ENCODE measurements at places on chromosomes 5 and 9.

- peak; percentile 7 for DNase-seq
Observed at GRCh38 chr5:141245250-141245717, at the start of gene PCDHB15. PCDHB15 (plus strand) TSS chr5:141245395; CDS start chr5:141245579, 184 bp downstream.

DNA sequence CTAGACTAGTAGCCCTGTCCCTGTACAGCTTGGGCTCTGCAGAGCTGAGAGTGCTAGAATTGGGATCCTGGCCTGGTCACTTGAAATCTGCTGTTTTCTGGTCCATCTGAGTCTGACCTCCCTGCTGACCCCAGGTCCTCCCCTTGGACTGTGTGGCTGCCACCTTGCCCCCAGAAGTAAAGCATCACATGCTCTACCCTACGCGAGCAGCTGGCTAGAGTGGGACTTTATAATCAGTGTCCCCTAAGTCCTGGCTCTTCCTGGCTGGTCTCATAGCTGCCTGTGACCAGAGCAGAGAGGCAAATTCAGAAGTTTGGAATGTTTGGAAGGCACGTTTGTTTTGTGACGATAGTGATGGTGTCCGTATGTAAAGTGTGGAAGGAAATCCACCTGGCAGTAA is 81.0 kb downstream of the ARHGEF28 start:
- DNase-seq = peak; percentile 17

- DNase-seq = no peak
Observed at GRCh38 chr9:77917800-77918199, 113.8 kb downstream of the GNAQ start.

GRCh38 chr5:151264113-151264512 is 11.1 kb downstream of the GM2A start:
- peak; percentile 42 for DNase-seq

- DNase-seq = peak; percentile 56
Observed at GRCh38 chr5:5658226-5658625, 235.7 kb downstream of the ICE1 start.

DNA sequence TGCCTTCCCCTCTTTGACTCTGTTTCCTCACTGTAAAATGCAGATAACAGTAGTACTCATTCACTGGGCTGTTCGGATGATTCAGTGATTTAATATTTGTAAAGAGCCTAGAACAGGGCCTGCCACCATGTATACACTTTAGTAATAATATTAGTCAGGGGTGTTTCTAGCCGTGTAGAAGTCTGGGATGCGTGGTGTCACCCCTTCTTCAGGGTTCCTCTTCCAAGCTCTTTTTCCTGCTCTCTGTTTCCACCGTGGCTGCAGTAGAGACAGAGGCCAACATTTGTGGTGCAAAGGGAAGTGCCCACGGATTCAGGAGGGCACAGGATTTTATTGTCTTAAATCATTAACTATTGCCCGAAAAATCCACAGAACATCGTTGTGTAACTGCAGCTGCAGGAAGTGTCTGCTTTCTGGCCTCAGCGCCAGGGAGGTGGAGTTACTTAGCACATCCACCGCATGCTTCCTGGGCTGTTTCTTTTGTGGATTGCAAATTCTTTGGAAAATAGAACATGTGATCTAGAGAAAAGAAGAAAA is 61.7 kb downstream of the TRIO start:
- peak; percentile 94 for DNase-seq

DNA sequence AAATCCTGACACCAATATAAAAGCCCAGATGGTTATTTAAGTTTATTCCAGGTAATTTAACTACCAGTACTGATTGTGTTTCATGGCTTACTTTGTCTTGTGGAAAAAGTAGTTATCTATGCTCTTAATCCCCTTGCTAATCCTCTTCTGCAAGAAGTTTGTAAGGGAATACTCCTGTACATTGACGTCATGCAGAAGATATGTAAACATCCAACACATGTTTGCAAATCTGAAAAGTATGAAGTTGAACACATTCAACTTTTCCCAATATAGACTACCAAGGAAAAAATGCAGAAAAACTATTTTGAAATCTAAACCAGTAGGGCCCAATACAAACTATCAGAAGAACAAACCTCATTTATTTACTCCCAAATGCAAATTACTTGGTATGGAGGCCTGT is 56.3 kb upstream of the ELL2 start:
- DNase-seq = peak; percentile 69

GRCh38 chr9:105091004-105091640 is 153.3 kb upstream of the SLC44A1 start:
- no peak for DNase-seq

DNA sequence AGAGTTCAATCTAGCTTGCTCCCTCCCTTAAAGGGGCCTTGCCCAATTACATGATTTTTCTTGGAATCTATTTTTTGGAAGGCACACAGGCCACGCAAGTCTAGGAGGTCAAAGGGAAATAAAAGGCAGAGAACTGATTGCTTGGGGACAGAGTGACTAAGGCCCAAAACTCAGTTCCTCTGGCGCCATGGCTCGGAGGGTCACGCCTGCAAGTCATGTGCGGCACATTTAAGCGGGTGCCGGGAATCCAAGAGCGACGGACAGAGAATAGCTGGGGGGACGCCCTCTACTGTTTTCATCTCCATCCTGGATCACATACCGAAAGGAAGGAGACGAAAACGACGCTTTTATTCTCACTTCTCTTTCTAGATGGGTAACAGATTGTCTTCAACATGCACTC is 78.6 kb downstream of the FREM1 start:
- DNase-seq = no peak

DNA sequence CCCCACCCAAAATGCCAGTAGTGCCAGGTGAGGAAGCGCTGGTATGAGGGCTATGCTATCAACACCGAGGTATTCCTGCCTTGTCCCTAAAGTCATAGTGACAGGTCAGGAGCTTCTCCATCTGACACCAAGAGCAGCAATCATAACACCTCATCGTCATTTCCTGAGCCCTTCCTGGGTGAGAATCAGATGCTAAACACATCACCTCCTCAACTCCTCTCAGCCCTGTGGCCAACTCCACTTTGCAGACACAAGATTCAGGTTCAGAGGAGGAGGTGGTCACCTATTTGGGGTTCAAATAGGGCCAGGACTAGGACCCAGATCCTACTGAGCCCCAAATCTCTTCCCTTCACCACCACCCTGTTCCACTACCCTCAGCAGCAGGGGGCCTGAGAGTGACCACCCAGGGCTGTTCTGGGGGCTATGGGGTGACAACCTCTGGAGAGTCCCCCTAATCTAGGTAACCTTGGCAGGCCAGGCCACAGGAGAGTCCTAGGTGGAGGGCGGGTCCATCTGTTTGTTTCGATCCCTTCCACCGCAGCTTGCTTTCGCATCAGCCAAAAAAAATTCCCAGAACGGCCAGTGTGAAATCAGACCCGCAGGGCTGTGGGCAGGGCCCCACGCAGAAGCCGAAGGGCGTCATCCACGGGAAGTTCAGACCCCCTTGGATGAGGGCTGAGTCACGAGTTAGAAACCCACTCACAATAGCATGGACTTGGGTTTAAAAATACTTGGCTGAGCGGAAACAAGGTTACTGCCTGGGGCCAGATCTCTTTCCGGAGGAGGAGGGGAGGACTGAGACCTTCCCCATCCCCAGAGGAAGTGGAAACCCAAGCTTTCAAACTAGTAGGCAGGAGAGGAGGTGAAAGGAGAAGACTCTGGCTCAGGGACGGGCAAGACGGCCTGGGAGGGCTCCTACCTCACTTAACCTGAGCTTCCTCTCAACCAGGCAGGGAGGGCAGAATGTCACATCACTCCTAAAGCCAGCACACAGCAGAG is 8.7 kb downstream of the STK10 start:
- peak; percentile 74 for DNase-seq

GRCh38 chr9:134333234-134333873 is 7.1 kb downstream of the RXRA start:
- no peak for DNase-seq

GRCh38 chr5:60820593-60821487 is 23.2 kb downstream of the ELOVL7 start:
- no peak for DNase-seq

GRCh38 chr5:2129568-2130272 is 247.0 kb upstream of the IRX4 start:
- peak; percentile 6 for DNase-seq

GRCh38 chr9:131744720-131745201 is 4.9 kb upstream of the RAPGEF1 start:
- no peak for DNase-seq

GRCh38 chr5:462051-462481 is 19.1 kb downstream of the EXOC3 start:
- no peak for DNase-seq

DNA sequence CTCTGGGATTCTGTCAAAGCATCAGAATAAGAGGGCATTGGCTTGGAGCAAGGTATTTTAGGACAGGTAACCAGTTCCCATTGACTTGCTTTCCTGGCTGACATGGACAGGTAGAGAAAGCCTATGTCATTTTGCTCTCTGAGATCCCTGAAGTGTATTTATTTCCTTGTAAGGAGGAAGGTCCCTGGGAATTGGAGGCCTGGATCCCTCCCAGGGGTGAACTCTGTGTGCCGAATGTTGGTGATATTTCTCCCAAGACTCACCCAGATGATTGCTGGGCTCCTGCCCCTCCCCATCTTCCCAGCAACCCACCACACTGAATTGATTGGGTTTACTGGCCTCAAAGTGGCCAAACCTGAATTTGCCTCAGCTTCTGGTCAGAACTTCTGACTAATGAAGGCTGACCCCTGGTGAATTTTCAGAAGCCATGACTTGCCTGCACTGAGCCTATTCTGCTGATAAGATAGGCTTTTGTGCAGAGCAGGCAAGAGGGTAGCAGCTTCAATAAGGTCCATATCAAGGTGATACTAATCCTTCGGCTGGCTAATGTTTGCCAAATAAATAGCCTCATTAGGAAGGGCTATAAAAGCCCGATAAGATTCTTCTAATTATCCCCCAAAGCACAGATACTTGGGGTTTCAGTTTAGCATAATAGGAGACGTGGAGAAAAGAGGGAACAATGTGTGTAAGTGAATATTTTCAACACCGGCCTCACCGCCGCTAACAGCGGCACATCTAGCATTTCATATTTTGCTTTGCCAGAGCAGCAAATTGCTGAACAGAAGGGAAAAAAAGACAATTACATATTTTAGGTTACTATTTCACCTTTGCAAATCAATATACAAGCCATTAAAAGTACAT is 152.9 kb upstream of the PITX1 start:
- no peak for DNase-seq

GRCh38 chr9:15142878-15143534 is 164.0 kb downstream of the TTC39B start:
- peak; percentile 75 for DNase-seq

- DNase-seq = peak; percentile 31
Observed at GRCh38 chr5:33701251-33701650, 190.5 kb downstream of the ADAMTS12 start.

- DNase-seq = no peak
Observed at GRCh38 chr9:101528015-101528414, 5.6 kb upstream of the RNF20 start.

GRCh38 chr9:95910023-95910707 is 34.7 kb downstream of the ERCC6L2 start:
- DNase-seq = peak; percentile 21

GRCh38 chr5:54098267-54098666 is 212.1 kb downstream of the ARL15 start:
- no peak for DNase-seq

GRCh38 chr9:138066049-138066448 is 188.5 kb downstream of the CACNA1B start:
- no peak for DNase-seq

GRCh38 chr5:38563624-38564023 is 7.2 kb upstream of the LIFR start:
- no peak for DNase-seq

GRCh38 chr5:107290780-107291398 is 379.8 kb downstream of the EFNA5 start:
- no peak for DNase-seq

DNA sequence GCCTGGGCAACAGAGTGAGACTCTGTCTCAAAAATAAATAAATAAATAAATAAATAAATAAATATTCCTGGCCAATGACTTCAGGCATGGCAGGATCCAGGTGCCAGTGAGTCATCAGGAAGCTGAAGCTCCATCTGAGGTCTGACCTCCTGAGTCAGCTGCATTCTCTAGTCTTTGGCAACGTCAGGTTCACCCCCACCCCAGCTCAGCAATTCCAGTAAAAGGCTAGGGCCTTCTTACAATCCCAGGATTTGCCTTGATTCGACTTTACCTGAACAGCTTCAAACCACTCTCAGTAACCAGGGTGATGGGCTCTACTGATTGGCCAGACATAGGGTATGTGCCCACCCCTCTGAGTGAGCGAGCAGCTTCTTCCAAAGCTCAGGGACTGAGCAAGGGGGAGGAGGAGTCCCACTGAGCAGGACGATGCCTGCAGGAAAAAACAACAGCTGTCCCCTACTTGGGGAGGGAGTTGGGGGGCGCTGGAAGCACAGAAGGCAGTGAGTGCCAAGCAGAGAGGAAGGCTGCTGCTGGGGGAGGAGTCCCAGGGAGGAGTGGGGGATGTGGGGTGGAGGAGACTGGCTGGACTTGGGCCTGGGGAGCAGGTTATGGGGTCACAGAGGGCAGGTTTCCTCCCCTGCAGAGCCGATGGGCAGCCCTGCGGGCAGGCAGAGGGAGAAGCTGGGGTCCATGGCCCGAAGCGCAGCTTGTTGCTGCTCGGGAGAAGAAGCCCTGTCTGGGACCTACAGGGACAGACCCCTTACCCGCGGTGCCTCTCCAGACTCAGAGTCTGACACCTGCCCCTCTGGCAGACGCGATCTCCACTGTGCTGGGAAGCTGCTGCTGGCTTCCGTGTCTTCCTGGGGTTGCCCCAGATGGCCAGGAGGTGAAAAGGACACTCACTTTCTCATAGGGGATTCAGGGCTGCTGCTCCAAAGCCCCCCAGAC is 25.9 kb upstream of the UNC5A start:
- DNase-seq = peak; percentile 82

DNA sequence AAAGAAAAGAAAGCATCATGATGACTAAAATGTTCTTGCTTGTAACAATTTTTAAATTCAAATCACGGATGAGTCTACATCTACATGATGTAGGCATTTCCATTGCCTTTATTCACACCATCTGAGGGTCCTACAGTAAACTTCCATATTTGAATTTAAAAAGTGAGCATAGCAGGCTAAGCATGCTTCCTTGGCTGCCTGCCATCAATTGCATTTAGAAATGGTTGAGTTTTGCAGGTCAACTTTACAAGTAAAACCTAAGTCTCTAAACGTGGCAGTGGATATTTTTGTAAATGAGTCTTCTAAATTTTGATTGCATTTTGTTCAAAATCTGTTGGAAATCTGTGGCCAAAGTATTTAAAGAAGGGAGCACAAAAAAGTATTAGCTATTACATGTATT is 136.5 kb upstream of the PTCH1 start:
- no peak for DNase-seq

- DNase-seq = no peak
Observed at GRCh38 chr9:129059796-129060785, 20.8 kb upstream of the DOLPP1 start.

DNA sequence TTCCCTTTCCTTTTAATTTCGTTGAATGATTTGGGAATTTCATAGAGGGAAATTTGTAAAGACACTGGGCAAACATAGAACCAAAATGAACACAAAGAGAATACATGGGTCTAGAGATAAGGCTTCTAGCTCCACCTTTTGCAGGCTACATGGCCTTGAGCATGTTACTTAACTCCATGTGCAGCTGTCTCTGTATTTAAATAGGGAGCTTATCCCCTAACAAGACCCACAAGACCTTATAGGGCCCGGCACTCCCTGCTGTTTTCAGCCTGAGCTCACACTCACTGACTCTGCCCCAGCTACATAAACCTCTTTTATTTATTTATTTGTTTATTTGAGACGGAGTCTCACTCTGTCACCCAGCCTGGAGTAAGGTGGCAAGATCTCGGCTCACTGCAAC is 30.6 kb upstream of the TLE1 start:
- no peak for DNase-seq

- DNase-seq = no peak
Observed at GRCh38 chr9:74172874-74173273, 324.3 kb upstream of the RORB start.

- no peak for DNase-seq
Observed at GRCh38 chr9:14418941-14419937, 105.3 kb upstream of the NFIB start.

Measured in fibroblast of pulmonary artery (primary cell).